Muscle of back (tissue), 13 donors: ENCODE measurements at places on chromosomes 7 and 10. TPM values are rescaled to one million over a fixed set of nuclear protein-coding genes. Genes with fewer than 3 reads are reported as not detected.

Gene FAM180A
- 0.15 TPM for polyA plus RNA-seq

- DNase-seq: no peak
Observed at GRCh38 chr7:141519623-141520022, 31.6 kb upstream of the AGK start.

- DNase-seq: no peak
Observed at GRCh38 chr10:4059471-4060138, 274.6 kb upstream of the KLF6 start.

- DNase-seq: no peak
Observed at GRCh38 chr7:101970801-101971200, 153.4 kb downstream of the CUX1 start.

- DNase-seq: no peak
Observed at GRCh38 chr7:41319581-41319980, 383.3 kb downstream of the INHBA start.
